ENCODE measurements at places on chromosomes 12 and 14.

- DNase-seq, result no peak
These were observed 14.8 kb upstream of the BLTP3B start for GRCh38 chr12:100157427-100157821.

- no peak for DNase-seq
These were observed 46.9 kb downstream of the CHGA start for GRCh38 chr14:92969871-92970270.

GRCh38 chr12:131222329-131223139, 268.8 kb downstream of the ADGRD1 start:
- DNase-seq, result no peak

- no peak for DNase-seq
These were observed 76.1 kb downstream of the STON2 start for GRCh38 chr14:81324011-81324410.

GRCh38 chr12:92147491-92147890, 1.8 kb upstream of the BTG1 start:
- DNase-seq, result no peak

DNA sequence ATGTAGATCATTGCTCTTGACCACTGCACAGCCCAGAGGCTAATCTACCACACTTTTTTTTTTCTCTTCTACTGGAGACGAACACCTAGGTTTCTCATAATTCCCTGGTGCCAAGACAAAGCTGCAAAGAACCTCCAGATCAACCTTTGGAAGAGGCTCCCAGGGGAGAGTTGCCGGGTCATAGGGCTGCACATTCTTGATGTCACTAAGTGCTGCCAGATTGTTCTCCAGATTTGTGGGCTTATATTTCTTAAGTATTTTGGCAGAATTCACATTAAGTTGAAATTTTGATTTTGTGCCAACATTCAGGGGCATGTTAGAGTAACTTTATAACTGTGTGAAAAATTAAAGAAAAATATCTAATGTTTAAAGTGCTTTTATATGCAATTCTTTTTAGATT, 13.5 kb upstream of the PDZRN4 start:
- DNase-seq, result no peak

DNA sequence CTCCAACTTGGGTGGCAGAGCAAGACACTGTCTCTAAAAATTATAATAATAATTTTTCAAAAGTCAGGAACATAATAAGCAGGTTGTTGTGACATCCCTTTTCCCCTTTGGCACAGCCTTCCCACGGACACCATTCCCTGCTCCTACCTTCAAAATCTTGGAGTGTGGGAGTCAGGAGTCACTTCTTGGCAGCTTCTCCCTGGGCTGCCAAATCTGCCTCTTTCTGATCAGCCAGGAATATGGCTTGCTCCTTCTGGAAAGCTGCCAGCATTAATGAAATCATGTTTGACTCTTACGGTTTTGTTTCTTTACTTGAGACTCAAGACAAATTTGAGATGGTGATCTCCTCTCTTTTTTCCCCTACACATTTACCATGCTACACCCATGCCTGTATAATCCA, 391.4 kb upstream of the SYT1 start:
- no peak for DNase-seq

- DNase-seq, result peak; percentile 20
These were observed 535 bp downstream of the BIN2 start for GRCh38 chr12:51323317-51323960.

DNA sequence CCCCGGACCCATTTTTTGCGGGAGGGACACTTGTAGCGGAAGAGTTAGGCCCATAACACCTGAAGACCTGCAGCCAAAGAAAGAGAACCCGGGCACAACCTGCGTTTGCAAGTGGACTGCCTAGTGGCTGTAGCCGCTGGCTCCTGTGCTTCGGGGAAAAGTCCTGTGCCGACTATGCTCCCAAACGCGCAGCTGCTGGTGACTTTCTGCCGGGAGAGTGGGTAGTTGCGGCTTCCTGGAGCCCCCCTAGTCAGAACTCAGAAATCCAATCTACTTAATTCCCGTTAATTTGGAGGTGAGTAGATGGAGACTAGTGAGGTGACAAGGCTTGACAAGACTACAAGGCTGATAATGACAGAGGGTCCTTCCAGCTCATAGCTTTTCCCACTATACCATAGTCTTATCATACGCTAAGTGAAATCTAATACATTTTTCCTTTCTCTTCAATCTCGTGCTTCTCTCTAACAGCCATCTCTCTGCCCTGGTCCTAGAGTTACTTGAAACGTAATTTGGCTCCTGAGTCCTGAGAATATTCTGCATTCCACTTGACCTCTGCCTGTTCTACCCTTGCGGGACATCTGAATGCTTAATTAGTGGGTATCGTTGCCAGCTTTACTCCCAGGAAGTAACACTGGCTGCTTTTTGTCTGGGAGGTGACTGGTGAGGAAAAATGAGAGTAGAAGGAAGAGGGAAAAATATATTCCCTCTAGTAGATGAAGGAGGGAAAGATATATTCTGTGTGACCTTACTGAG, 556 bp downstream of the MTHFD1 start:
- no peak for DNase-seq

GRCh38 chr12:21370845-21371449, 1.8 kb upstream of the IAPP start:
- no peak for DNase-seq

- no peak for DNase-seq
These were observed 21.2 kb downstream of the SLC35E3 start for GRCh38 chr12:68767191-68767590.

DNA sequence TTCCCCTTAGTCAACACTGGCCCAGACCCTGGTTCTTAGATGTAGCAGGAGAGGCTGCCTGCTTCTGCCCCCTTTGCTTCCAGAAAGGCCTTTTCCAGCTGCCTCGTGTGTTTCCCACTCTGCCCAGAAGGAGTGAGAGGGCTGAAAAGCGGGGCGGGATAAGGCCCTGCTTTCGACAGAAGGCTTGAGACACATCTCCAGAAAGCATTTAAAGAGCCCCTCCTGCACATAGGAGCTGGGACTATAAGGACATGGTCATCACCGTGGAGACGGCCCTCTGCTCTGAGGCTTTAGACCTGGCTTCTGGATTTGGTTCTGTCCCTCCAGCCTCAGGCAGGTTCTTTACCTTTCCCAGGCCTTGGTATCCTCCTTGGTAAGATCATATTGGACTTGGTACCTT, 11.9 kb downstream of the CALM1 start:
- DNase-seq, result no peak

DNA sequence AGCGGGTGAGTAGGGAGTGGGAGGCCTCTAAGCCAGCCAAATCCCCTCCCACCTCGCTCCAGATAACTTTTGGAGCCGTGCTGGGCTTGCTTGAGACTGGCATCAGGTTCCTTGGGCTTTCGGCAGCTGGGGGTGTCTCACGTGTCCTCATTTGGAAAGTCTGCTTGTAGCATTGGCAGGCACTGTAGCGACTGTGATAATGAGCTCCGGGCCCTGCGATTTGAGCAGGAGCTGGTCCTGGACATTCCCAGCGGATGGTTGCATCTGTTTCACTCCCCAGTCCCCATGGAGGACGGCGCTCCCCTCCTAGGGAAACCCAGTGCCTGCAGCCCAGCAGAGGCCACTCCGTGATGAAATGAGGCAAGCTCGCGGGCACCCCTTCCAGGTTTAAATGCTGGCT, 49.4 kb downstream of the DGLUCY start:
- no peak for DNase-seq

DNA sequence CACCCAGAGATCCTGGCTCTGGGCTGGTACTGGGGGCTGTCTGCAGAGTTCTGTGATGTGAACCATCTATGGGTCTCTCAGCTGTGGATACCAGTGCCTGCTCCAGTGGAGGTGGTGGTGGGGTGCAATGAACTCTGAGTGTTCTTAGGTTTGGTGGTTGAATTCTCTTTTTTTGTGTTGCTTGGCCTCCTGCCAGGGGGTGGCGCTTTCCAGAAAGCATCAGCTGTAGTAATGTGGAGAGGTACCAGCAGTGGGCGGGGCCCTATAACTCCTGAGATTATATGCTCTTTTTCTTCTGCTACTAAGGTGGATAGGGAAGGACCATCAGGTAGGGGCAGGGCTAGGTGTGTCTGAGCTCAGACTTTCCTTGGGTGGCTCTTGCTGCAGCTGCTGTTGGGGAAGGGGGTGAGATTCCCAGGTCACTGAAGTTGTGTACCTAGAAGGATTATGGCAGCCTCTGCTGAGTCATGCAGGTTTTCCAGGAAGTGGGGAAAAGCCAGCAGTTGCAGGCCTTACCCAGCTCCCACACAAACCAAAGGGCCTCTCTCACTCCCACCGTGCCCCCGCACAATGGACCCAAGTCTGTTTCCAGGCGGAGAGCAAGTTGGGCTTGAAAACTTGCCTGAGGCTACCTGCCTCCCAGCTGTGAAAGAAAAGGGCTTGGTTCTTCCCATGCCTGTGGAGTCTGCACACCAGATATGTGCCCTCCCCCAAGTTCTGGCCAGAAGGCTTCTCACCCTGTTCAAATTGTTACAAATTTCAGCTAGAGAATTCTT, 18.6 kb downstream of the CCER1 start:
- DNase-seq, result no peak

DNA sequence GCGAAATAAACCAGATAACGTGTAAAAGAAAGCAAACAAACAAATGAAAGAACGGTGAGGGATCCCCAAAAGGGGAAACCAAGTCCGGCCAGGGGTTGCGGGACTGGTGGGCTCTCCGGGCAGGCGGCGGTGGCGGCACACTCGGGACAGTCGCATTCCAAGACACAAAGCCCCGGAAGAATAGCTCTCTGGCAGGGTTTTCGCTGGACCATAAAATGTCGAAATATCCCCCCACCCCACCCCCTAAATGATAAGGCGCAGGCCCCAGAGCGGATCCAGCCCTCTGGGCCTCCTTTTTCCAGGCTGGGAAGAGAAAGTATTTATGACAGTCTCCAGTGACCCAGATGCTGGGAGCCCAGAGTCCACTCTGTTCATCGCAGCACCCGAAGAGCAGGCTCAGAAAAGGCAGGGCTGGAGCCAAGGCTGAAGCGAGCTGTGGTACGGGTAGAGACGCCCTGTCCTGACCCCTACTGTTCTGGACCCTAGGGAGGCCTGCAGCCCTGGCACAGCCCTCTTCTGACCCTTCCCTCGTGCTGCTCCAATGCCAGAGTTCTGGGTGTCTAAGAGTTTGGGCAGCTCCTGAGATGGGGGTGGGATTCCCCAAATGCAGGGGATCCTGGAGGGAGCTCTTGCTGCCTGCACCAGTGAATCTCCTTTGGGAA, 2.1 kb upstream of the HOXC8 start:
- no peak for DNase-seq

- DNase-seq, result no peak
These were observed 39.2 kb downstream of the NFKBIA start for GRCh38 chr14:35365130-35366055.

GRCh38 chr12:93793983-93794382, 116.8 kb downstream of the CRADD start:
- no peak for DNase-seq

- no peak for DNase-seq
These were observed 64.2 kb downstream of the ELK3 start for GRCh38 chr12:96258104-96258961.

- DNase-seq, result no peak
These were observed 24.3 kb upstream of the ADGRD1 start for GRCh38 chr12:130929363-130929762.

GRCh38 chr12:108750526-108750925, 19.2 kb upstream of the CORO1C start:
- no peak for DNase-seq

GRCh38 chr14:37658156-37658555, 62.7 kb downstream of the TTC6 start:
- no peak for DNase-seq

Measured in activated T-helper 1 cell treated with anti-CD3 and anti-CD28 coated beads, Interleukin-2, amount 50 U/mL, for 16 hours (primary cell).